ENCODE measurements at places on chromosomes 6 and 20.

GRCh38 chr6:11607383-11607782 lies 69.8 kb downstream of the TMEM170B start:
- DNase-seq = no peak

DNA sequence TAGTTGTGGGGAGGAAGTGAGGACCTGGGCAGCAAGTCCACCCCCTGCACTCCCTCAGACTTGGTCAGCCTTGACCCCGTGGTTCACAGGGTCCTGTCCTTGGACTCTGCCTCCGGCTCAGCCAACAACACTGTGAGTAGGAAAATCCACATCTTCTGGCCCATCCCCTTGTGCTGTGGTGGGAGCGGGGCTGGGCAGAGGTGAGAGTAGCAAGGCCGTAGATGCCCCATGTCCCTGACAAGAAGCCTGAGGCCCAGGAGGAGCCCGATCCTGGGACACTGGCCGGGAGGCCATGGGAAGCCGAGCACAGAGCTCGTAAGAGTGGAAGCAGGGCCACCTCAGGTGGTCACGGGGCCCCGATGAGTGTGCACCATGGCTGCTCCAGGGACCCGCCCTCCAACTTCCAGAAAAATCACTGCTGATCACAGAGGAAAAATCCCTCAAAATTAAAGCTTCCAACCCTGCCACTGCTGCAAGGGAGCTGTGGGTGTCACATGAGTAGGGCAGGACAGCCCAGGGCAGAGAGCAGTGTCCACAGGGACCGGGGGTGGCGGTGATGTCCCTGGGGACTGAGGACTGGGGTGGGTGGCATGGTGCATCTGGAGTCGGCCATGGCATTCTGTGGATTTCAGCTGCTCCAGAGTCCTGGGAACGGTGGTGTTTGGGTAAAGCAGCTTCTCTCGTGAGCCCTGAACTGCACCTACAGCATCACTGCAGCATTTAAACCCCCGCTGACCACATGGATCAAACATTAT lies 189.4 kb downstream of the DLL1 start:
- DNase-seq = no peak

DNA sequence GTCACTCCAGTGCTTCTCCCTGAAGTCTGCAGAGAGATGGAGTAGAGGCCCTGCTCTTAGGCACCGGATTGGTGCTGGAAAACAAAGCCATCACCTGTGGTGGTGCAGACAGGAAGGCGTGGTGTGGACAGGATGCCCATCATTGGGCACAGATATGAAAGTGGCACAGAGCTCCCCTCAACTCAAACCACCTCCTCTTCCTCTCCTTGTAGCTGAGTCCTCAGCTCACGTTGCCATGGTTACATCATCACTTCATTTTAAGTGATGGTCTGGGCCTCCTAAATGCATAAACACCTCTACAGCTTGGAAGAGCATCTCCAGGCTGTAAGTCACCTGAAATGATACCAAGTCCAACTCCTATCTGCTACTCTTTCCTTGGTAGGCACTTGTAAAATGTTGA lies 8.0 kb upstream of the RTF2 start:
- no peak for DNase-seq

- DNase-seq = no peak
Observed at GRCh38 chr20:34104059-34104458, 8.0 kb downstream of the EIF2S2 start.
